Pancreas (tissue), 10 donors: ENCODE measurements at places on chromosomes 12 and 14. TPM values are rescaled to one million over a fixed set of nuclear protein-coding genes. Genes with fewer than 3 reads are reported as not detected.

- DNase-seq, result no peak
Measured at GRCh38 chr12:57632073-57632957, 686 bp downstream of the B4GALNT1 start.

BMAL2 gene
- 1.1 TPM for total RNA-seq

TRIP11 gene
- total RNA-seq, result 49.3 TPM

DNA sequence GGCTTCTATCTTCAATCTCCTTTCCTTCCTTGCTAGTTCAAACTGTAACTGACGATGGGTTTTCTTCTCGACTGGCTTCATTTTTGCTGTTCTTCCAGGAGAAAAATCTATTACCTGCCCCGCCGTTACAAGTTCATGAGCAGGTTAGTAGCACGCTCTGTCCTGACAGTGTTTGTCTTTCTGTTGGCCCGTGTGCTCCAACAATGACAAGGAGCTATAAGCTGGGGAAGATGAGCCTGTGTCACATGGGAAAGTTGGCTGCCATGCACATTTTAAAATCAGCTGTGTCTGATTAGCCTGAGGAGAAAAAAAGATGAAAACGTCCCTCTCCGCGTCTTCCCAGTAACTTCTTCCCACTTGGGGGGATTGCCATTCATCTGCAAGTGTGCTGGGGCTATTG lies 180.2 kb downstream of the ANO4 start:
- DNase-seq, result no peak
